Chondrocyte (in vitro differentiated cells): ENCODE measurements at places on chromosomes 2 and 18. TPM values are rescaled to one million over a fixed set of nuclear protein-coding genes. Genes with fewer than 3 reads are reported as not detected.

GRCh38 chr2:11941201-11942177 lies 195.1 kb downstream of the LPIN1 start:
- no peaks in the 10 kb centered on the region for H3K36me3 ChIP-seq
- no peak overlapping the region for H3K27ac ChIP-seq
- no peaks in the 10 kb centered on the region for H3K4me1 ChIP-seq

The NT5DC4 gene
- not detected in 3 replicates for total RNA-seq

GRCh38 chr18:9810299-9810698 lies 75.5 kb upstream of the TXNDC2 start:
- H3K36me3 ChIP-seq, result peaks cover 3% of the 10 kb centered on the region
- H3K4me1 ChIP-seq, result peaks cover 67% of the 10 kb centered on the region
- no peak overlapping the region for H3K4me3 ChIP-seq
- DNase-seq, result no peak
- H3K27me3 ChIP-seq, result no peaks in the 10 kb centered on the region

The SYT4 gene
- total RNA-seq, result not detected in 3 replicates

GRCh38 chr2:220674033-220674432 lies 898.1 kb downstream of the EPHA4 start:
- H3K27me3 ChIP-seq, result no peaks in the 10 kb centered on the region
- no peaks in the 10 kb centered on the region for H3K4me1 ChIP-seq
- peaks cover 4% of the 10 kb centered on the region for H3K36me3 ChIP-seq
- no peak for DNase-seq

The INPP5D gene
- 0.20 to 0.48 TPM (median 0.21 TPM) in 3 replicates for total RNA-seq

DNA sequence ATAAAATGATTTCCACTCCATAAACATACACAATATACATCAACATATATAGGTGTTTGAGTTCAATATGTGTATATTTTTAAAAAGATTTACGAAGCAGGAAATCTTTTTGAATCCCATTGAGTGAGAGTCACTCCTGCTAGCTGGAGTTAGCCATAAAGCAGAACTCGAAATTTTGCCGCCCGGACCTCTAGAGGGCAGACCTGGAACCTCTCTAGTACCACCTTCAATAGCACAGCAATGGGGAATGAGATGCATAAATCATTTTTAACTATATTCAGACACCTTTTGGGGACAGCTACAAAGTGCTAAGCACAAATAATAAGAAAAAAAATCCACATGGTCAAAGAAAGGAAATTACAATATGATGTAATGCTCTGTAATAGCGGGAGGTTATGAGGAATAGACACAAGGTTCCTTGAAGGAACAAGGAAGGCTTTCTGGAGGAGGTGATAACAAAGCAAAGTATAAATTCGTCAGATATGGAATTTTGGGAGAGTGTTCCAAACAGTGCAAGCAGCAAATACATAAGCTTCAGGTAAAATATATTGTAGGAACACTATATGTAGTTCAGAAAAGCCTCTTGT lies 533.4 kb downstream of the ERBB4 start:
- DNase-seq, result no peak
- H3K27me3 ChIP-seq, result no peaks in the 10 kb centered on the region

- no peaks in the 10 kb centered on the region for H3K4me1 ChIP-seq
- no peak for DNase-seq
- no peak overlapping the region for H3K27ac ChIP-seq
- peaks cover 10% of the 10 kb centered on the region for H3K27me3 ChIP-seq
- H3K36me3 ChIP-seq, result no peaks in the 10 kb centered on the region
Observed at GRCh38 chr18:45464619-45465018, 150.7 kb upstream of the SLC14A2 start.

The SMAD2 gene
- 122 to 151 TPM (median 149 TPM) in 3 replicates for total RNA-seq

DNA sequence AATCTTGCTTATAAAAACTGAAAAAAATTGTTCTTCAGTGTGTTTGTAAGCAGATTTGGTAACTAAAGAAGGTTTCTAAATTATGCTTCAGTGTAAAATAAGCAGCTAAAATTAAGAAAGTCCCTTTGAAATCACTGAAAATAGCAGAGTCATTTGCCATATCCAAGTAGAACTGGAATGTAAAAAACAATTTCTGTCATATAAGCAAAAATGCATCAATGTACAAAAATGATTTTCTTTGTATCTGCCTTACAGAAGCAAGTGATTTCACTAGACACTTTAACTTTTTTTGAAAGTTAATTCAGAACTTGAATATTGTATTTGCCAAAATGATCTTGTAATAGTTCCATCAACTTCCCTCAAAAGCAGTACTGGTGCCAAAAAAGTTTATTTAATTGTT lies 121.7 kb upstream of the CD226 start:
- no peak overlapping the region for H3K4me3 ChIP-seq
- H3K4me1 ChIP-seq, result peaks cover 12% of the 10 kb centered on the region
- H3K36me3 ChIP-seq, result no peaks in the 10 kb centered on the region
- no peaks in the 10 kb centered on the region for H3K27me3 ChIP-seq
- DNase-seq, result no peak

DNA sequence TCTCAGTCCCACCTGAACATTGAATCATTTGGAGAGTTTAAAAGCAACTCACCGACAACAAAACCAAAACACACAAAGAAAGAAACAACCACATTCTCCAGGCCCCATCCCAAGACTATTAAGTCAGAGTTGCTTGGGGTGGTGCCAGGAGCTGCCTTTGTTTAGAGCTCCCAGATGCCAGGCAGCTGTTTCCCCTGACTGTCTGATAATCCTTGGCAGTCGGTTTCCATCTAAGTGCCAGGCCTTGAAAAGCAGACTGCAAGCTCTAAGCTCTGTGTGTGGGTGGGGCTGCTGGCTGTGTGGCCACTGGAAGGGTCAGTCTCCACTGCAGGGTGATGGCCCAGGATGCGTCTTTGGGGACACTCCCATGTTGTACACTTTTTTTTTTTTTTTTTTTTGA lies 255.3 kb upstream of the AGAP1 start:
- DNase-seq, result no peak
- H3K36me3 ChIP-seq, result no peaks in the 10 kb centered on the region
- peaks cover 2% of the 10 kb centered on the region for H3K27me3 ChIP-seq
- H3K4me1 ChIP-seq, result peaks cover 18% of the 10 kb centered on the region
- no peak overlapping the region for H3K27ac ChIP-seq

DNA sequence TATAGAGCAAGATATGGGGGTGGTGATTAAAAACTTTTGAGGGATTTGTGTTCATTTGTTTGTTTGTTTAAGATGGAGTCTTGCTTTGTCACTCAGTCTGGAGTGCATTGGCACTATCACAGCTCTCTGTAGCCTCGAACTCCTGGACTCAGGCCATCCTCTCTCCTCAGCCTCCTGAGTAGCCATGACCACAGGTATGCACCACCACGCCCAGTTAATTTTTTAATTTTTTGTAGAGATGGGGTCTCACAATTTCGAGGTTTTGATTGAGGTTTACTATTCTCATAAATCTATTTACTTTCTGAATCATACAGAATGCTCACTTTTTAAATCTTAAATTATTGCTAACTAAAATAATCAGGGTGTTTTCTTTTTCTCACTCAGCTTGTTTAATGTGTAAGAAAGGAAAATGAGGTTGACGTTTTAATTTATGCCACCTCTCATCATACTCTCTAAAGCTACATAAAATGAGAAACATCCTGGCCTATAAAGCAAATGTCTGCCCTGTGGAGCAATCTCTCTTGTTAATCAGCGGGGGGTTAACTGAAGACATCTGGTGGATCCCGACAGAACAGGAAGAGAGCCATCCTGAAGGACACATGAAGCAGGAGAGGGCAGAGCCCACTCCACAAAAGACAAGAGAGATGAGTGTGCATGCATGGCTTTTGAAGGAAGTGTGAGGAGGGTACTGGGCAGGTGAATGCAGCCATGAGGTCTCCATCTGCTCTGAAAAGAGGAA lies 589.1 kb upstream of the SLC8A1 start:
- H3K36me3 ChIP-seq, result no peaks in the 10 kb centered on the region
- no peak overlapping the region for H3K27ac ChIP-seq
- no peak for DNase-seq

DNA sequence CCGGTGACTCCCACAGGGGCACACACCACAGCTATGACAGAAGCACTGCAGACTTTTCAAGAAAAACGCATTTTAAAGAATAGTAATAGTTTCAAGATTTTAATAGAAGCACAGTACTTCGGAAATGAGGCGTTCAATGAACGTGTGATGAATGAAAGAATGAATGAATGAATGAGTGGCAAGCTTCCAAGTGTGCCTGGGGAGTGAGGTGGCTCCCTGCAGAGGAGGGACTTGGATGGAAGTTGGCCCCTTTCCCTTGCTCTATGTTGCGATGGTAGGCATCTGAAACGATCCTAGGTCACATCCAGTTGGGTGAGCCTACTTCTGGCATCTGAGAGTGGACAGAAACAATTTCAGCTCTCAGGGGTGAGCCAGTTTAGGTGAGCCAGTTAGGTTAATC lies 65.6 kb downstream of the NCKAP5 start:
- H3K36me3 ChIP-seq, result no peaks in the 10 kb centered on the region
- H3K4me1 ChIP-seq, result peaks cover 29% of the 10 kb centered on the region
- no peak for DNase-seq
- no peak overlapping the region for H3K27ac ChIP-seq
- H3K27me3 ChIP-seq, result no peaks in the 10 kb centered on the region

The G6PC2 gene
- total RNA-seq, result not detected in 3 replicates

DNA sequence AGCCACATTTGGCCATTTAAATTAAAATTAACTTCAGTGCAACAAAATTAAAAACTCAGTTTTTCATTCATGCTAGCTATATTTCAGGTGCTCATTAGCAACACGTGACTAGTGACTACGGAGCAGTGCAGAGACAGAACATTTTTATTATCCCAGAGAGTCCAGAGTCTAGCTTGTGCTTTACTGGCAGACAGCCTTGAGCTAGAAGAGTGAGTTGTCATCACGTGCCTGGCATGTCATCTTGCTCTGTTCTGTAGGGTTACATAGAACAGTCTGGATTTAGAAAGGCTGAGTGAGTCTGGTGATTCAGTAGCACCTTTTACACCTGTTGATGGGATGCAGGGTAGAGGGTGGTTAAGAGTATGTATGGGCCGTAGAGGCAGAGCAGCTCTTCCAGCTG lies 136.9 kb upstream of the IL1R2 start:
- H3K36me3 ChIP-seq, result peaks cover 24% of the 10 kb centered on the region
- peaks cover 10% of the 10 kb centered on the region for H3K4me1 ChIP-seq
- no peaks in the 10 kb centered on the region for H3K27me3 ChIP-seq
- no peak overlapping the region for H3K27ac ChIP-seq

GRCh38 chr18:48308755-48309575 lies 100.2 kb downstream of the ZBTB7C start:
- peaks cover 9% of the 10 kb centered on the region for H3K27me3 ChIP-seq
- no peak for DNase-seq

The ALPG gene
- total RNA-seq, result not detected in 3 replicates

DNA sequence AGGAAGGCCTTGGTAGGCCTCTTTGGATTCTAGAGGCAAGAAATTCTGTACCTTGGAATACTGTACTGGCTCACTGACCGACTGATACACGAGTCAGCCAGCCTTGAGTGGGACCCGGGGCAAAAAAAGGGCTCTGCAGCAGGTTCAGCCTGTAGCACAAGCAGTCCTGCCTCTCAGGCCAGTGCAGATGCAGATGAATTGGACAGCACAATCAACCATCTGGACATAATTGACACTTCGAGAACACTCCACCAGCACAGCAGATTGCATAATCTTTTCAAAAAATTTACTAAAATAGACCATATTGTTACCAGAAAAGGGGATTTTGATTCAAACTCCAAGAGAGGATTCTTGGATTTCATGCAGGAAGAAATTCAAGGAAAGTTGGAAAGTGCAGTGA lies 241.6 kb downstream of the RPIA start:
- H3K27ac ChIP-seq, result no peak overlapping the region
- no peak overlapping the region for H3K4me3 ChIP-seq

DNA sequence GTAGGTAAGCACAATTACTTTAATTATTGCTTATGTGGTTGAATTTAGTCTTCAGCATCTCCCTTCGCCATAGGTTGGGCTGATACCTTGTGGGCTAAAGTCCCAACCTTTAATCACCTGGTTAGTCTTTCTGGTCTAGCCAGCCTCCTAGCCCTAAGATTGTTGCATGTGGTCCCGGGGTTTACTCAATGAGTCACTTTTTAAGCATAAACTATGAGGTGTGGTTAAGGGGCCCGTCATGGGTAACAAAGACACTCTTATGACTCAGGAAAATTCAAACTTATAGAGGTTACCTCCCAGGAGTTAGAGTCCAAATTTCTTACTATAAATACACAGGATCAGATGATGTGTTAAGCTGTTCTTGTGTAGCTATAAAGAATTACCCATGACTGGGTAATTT lies 841.6 kb downstream of the TRIB2 start:
- DNase-seq, result no peak
- no peaks in the 10 kb centered on the region for H3K36me3 ChIP-seq
- peaks cover 7% of the 10 kb centered on the region for H3K27me3 ChIP-seq
- H3K4me1 ChIP-seq, result no peaks in the 10 kb centered on the region

DNA sequence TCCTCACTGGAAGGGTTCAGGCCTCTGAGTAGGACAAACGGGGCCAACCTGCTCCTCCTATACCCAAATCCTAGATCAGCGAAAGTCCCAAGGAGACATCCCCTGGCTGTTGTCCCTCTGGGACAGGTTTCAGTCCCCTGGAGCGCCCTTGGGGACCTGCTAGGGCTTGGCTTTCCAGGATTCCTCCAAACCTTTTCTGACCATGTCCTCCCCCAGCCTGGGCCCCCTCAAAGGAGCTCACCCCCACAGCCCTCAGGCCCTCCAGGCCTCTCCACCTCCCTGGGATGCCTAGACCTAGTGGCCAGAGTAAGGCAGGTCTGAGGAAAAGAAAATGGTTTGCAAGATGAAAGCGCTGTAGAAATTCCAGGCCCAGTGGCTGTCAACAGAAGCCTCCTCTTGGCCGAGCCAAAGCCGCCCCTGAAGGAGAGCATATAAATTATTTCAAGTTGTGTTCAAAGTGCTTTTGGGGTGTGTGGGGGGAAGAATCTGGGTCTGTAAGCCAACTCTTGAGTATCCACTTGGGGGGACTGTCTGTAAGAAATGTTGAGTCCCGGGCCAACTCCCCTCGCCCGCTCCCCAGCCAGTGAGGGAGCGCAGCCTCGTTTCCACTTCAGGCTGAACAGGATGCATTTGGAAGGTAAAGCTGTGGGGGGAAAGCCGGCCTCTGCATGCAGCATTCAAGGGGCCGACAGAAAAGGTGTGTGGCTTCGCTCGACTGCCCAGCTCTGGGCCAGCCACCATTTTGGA lies 158.6 kb downstream of the DYSF start:
- H3K4me1 ChIP-seq, result peaks cover 18% of the 10 kb centered on the region
- no peak overlapping the region for H3K27ac ChIP-seq
- H3K4me3 ChIP-seq, result no peak overlapping the region
- no peaks in the 10 kb centered on the region for H3K27me3 ChIP-seq
- DNase-seq, result peak; percentile 44

- H3K4me3 ChIP-seq, result no peak overlapping the region
- H3K27me3 ChIP-seq, result peaks cover 23% of the 10 kb centered on the region
- no peaks in the 10 kb centered on the region for H3K36me3 ChIP-seq
- peaks cover 35% of the 10 kb centered on the region for H3K4me1 ChIP-seq
Observed at GRCh38 chr2:73979686-73980085, 5.0 kb upstream of the TET3 start.

The PDCL3 gene
- 27.1 to 33.7 TPM (median 29.4 TPM) in 3 replicates for total RNA-seq

- H3K36me3 ChIP-seq, result peaks cover 41% of the 10 kb centered on the region
- H3K27ac ChIP-seq, result no peak overlapping the region
Observed at GRCh38 chr18:74507927-74508326, 11.8 kb downstream of the CNDP2 start.

The MARCO gene
- total RNA-seq, result not detected in 3 replicates

DNA sequence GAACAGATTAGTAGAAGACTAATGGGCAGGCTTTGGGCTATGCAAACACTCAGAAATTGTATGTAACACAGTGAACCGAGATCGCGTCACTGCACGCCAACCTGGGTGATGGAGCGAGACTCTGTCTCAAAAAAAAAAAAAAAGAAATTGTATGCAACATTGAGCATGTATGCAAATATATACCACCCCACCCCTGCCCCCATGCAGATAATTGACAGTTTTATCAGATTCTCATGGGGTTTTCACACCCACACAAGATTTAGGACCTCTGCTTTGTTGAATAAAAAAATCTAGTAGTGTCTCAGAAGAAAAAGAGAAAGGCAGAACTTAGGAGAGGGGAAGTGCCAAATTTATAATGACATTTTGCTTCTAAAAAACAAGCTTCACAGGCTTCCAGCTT lies 131.6 kb upstream of the FN1 start:
- H3K4me3 ChIP-seq, result no peak overlapping the region
- DNase-seq, result no peak
- no peak overlapping the region for H3K27ac ChIP-seq
- peaks cover 23% of the 10 kb centered on the region for H3K4me1 ChIP-seq
